HCT116 (cell line): ENCODE measurements at places on chromosomes 1 and 21. TPM values are rescaled to one million over a fixed set of nuclear protein-coding genes. Genes with fewer than 3 reads are reported as not detected.

The PTGS2 gene
- 0.91 TPM for total RNA-seq

GRCh38 chr1:183080406-183080805, 57.2 kb downstream of the LAMC1 start:
- no peak for DNase-seq

DNA sequence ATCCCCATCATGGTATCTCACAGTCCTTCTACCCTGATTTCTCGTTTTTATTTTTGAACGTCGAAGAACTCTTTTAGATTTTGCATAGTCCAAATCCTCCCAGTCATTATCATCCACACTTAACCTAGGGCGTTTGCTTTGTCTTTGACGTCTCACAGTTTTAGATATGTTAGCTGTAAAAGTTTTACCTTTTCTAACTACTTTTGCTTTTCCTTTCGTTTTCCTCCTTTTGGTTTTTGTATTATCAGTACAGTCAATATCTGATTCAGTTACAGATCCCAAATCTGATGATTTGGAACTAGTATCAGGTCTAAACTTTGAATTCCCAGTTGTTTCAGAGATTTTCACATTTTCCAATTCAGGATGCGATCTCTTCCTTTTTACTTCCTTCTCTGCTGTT, 13.1 kb upstream of the PSMG1 start:
- DNase-seq = no peak

- DNase-seq = no peak
Measured at GRCh38 chr1:217027403-217028080, 304.3 kb upstream of the ESRRG start.
